ENCODE measurements at places on chromosomes 16 and 17.
A peak's percentile ranks its signal among the peaks of the same experiment; 100 is the strongest.

- DNase-seq: no peak
Measured at GRCh38 chr16:87597324-87597830, 4.9 kb upstream of the JPH3 start.

- DNase-seq: peak; percentile 90
Measured at GRCh38 chr16:29973384-29974246, at the start of gene TAOK2. TSS of gene TAOK2 (plus strand) at chr16:29973868. CDS start at chr16:29977773, 3,905 bp downstream.

GRCh38 chr16:68082629-68083238 is 2.4 kb upstream of the NFATC3 start:
- no peak for DNase-seq

GRCh38 chr17:8826808-8827435 is 27.8 kb upstream of the MFSD6L start:
- no peak for DNase-seq

GRCh38 chr16:27756206-27756970 is 206.4 kb downstream of the KATNIP start:
- no peak for DNase-seq

- no peak for DNase-seq
Measured at GRCh38 chr17:64531955-64532371, 25.2 kb downstream of the CEP95 start.

GRCh38 chr16:19980632-19981265 is 92.9 kb downstream of the GPR139 start:
- DNase-seq: no peak
